Endothelial cell of umbilical vein (primary cell): ENCODE measurements at places on chromosomes 2 and 18. TPM values are rescaled to one million over a fixed set of nuclear protein-coding genes. Genes with fewer than 3 reads are reported as not detected.
A peak's percentile ranks its signal among the peaks of the same experiment; 100 is the strongest.

DNA sequence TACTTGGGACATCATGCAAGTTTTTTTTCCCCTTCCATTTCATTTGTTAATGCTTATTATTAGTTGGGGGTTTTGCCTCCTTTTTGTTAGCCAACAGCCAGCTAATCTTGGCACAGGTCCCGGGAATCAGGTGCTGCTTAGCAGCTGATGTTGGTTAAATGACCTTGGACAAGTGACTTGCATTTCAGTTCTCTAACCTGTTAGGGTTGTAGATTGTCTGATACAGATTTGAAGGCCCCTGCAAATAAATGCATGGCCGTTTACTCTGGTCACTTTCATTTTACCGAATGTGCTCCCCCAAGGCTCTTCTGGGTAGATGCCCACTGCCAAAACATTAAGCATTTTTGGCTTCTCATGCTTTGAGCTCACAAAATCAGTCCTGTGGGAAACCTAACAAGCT is 120.9 kb downstream of the SPTBN1 start:
- peaks cover 70% of the 10 kb centered on the region for H3K4me1 ChIP-seq
- H3K27me3 ChIP-seq, result no peaks in the 10 kb centered on the region
- no peak overlapping the region for H3K27ac ChIP-seq

DNA sequence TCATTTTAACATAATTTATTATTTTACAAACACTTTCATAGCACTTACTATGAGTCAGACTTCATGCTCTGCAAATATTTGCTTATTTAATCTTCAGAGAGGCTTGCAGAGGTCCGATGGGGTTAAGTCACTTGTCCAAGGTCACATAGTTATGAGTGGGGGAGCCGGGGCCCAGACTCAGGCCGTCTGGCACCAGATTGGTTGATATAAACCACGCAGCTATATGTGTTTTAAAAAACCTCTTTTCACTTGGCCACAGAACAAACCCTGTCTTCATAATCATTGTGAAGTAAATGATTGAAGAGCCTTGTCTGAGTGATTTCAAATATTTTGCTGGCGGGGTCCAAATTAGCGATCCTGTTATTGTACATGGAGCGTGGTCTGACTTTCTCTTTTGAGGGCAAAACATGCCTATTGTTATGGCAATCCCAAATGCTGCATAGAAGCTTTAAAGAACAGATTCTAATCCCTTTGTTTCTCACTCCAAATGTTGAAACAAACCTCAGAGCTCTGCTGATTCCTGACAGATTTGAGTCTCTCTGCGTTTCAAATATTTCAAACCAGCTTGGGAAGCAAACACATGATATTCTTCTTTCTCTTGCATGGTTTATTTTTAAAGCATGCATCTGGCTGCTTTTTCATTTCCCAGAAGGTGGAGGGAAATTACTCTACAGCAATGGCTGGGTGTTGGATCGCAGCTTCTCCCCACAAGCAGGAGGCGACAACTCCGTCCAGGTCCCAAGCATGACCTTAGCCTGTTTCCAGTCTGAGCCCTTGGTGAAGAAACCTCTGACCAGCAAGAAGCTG is 142.4 kb downstream of the DDX1 start:
- peak; percentile 52 for DNase-seq
- no peak overlapping the region for H3K27ac ChIP-seq
- H3K36me3 ChIP-seq, result no peaks in the 10 kb centered on the region
- no peaks in the 10 kb centered on the region for H3K27me3 ChIP-seq
- H3K4me3 ChIP-seq, result no peak overlapping the region

DNA sequence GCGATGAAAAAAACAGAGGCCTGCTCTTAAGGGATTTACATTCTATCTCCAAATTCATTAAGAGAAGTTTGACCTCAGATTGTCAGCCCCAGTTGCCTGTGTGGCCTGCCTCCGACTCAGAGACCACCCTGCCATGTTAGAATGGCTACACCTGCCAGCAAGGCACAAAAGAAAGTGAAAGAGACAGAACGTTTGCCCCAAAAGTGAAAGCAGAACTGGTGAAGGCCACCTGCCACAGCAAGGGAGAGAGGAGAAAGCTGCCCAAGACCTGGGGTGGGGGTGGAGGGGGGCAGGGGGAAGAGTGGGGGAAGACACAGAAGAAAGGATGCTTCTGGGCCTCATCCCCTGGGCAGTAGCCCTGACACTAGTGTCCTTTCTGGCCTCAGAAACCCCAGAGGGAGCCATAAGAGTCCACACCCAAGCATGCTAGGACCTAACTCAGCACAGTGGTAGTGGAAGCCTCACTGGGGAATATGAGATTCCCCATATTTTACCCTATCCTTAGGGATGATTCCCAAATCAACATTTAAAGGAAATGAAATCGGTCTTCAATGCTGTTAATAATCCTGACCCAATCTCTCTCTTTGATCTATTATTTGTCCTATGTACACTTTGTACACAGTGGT is 389.7 kb downstream of the TXNL1 start:
- no peak overlapping the region for H3K27ac ChIP-seq
- no peak overlapping the region for H3K4me3 ChIP-seq
- peaks cover 8% of the 10 kb centered on the region for H3K4me1 ChIP-seq
- no peak for DNase-seq
- no peaks in the 10 kb centered on the region for H3K36me3 ChIP-seq

DNA sequence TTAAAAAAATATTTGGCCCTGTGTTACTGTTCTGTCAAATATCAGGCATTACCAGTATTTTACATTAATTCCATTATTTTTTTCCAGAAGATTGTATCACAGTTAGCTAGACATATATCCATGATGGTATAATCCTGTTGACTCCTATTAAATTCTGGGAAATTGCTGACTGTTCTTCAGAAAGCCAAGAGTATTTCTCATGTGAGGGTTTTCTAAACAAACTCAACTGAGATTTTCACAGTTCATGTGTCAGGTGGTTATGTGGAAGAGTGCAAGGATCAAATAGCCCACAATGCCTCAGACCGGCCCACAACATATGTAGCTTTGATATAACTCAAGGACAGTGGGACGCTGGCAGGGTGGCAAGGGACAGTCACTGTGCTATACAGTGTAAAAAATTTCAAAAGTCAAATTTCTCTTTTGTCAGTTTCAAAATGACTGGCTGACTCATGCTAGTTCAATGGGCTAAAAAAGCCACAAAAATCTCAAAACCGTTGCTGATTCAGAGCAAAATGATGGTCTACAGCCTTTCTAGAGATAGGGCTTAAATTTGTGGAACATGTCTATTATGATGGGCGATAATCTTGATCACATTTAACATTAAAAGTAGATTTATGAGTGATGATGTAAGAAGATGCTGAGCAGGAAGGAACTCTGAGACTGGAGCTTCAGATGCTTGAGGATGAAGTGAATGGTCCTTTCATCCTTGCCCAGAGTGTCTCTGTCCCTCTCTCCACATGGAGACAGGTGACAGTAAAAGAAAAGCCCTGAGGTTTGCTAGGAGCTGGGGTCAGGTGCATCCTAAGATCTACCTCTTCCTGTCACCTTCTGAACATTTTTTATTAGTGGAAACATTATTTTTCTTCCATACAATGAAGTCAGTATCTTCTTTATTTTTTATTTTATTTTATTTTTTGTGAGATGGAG is 175.8 kb upstream of the PIEZO2 start:
- no peaks in the 10 kb centered on the region for H3K27me3 ChIP-seq
- no peaks in the 10 kb centered on the region for H3K4me1 ChIP-seq
- no peaks in the 10 kb centered on the region for H3K36me3 ChIP-seq
- H3K4me3 ChIP-seq, result no peak overlapping the region
- no peak overlapping the region for H3K27ac ChIP-seq

DNA sequence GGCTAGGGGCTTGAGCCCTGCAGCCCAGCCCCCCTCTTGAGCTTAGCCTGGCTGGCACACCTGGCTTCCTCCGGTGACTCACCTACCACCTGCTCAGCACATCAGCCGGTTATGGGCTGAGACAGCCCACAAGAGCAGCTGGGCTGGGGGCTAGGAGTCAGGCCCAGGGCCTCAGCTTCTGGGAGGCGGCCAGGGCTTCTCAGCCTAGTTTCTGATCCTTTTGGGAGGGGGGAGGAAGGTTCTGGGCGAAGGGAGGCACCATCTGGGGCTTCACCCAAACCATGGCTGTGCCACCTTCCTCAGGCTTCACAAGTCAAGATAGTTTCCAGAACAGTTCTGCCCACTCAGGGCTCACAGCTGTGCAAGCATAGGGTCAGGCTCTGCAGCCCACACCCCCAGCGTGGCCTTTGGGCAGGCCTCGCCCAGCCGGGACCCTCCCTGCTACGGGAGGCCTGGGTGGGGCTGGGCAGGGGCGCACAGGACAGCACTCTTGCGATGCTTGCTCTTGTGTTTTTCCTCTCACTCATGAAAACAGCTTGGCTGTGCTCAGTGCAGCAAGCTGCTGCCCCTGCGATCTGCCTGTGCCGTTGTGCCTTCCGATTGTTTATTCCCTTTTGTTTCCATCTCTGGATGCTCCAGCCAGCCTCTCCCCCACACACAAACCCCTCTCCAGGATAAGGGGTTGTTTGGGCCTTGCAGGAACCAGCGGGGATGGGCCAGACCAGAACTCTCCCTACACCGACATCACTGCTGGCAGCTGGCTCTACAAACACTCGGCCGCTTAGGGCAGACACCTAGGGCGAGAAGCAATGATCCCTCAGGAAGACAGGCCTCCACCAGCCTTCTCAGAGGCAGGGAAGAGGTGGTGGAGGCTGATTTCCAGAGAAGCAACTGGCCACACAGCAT is 26.1 kb upstream of the SEMA4C start:
- H3K27me3 ChIP-seq, result no peaks in the 10 kb centered on the region
- H3K27ac ChIP-seq, result no peak overlapping the region
- no peaks in the 10 kb centered on the region for H3K4me1 ChIP-seq
- no peaks in the 10 kb centered on the region for H3K36me3 ChIP-seq

KCNG2 gene
- not detected in 2 replicates for total RNA-seq

DNA sequence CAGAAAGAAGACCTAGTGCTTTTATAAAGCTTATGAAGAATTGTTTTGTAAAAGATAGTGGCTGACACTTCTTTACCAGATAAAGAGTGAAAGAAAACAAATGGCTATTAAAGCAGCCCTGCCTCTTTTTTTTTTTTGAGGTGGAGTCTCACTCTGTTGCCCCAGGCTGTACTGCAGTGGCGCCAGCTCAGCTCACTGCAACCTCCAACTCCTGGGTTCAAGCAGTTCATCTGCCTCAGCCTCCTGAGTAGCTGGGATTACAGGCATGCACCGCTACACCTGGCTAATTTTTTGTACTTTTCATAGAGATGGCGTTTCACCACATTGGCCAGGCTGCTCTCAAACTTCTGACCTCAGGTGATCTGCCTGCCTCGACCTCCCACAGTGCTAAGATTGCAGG is 12.9 kb downstream of the ARPC2 start:
- peaks cover 30% of the 10 kb centered on the region for H3K36me3 ChIP-seq
- peaks cover 31% of the 10 kb centered on the region for H3K4me1 ChIP-seq
- no peak overlapping the region for H3K4me3 ChIP-seq

DNA sequence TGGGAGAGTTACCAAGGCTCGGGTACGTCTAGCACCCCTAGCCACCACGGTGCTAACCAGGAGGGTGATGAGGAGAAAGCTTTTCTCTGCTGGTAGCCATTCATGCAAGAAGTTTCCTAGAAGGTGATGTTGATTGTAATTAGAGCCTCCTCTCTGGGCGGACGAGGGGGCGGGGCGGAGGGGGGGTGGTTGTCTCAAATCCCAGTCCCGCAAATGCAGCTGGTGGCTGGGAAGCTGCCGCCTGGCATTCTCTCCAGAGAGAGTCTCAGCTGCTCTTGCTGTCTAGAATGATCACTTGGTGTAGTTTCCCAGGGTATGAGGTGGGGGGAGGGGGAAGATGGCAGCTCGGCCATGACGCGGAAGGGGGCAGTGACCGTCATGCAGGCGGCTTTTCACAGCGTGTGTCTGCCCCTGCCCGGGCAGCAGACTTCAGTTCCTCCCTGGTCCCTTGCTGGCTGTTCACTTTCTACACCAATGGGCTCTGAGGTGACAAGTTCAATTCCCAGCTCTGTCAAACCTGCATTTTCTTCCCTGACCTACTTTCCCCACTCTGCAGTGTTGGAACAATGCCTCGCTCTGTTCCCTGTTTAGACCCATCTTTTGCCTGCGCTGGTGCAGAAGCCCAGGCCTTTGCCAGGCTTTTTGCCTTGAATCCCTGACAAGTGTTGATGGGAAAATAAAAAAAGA is 61.5 kb upstream of the KLF7 start:
- H3K27me3 ChIP-seq, result no peaks in the 10 kb centered on the region
- DNase-seq, result no peak
- peaks cover 30% of the 10 kb centered on the region for H3K4me1 ChIP-seq
- H3K36me3 ChIP-seq, result no peaks in the 10 kb centered on the region

GRCh38 chr2:68185541-68186164 is 28.0 kb downstream of the PNO1 start:
- DNase-seq, result peak; percentile 37
- H3K4me1 ChIP-seq, result no peaks in the 10 kb centered on the region
- peaks cover 9% of the 10 kb centered on the region for H3K36me3 ChIP-seq

DNA sequence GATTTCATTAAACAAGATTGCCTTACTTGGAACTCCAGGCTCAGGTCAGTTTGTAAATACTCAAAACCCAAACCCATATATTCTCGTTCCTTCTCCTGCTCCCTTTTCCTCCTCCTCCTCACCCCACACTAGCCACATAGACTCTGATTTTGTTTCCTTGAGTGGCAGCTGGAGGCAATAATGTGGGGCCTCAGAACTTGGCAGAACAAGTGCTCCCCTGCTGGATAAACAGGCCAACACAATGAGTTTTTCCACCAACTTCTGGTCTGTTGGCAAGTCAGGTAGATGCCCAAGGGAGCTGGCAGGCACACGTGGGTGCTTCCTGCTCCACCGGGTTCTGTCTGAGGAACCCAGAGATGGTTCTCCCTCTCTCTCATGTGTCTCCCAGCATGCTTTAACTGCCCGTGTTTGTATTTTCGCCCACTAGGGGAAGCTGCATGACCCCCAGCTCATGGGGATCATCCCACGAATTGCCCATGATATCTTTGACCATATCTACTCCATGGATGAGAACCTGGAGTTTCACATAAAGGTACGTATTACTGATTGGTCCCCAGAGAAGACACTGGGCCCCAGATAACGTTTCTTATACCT is 61.9 kb downstream of the KIF5C start:
- H3K4me3 ChIP-seq, result no peak overlapping the region
- no peak for DNase-seq
- no peak overlapping the region for H3K27ac ChIP-seq
- peaks cover 1% of the 10 kb centered on the region for H3K27me3 ChIP-seq

DNA sequence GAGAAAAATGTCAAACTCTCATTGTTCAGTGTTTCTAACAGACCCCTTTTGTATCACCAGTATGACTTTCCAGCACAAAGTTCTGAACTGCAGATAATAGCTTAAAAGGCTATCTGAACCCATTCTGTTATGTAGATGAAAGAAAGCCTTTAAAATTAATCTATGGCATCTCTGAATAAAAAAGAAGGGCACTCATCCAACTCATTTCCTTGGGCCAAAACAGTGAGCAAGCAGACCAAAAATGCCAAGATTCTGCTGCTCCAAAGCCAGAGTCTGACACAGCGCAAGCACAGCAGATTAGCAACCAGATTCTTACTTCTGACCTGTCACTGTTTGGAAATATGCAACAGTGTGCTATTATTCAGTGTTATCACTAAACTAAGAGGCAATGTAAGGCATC is 22.6 kb upstream of the ITGA6 start:
- H3K4me1 ChIP-seq, result peaks cover 29% of the 10 kb centered on the region
- no peak overlapping the region for H3K4me3 ChIP-seq
- H3K27ac ChIP-seq, result no peak overlapping the region
- DNase-seq, result peak; percentile 78
